ENCODE measurements at places on chromosomes 16 and 17.

GRCh38 chr17:6699997-6700947, 12.9 kb downstream of the SLC13A5 start:
- no peaks in the 10 kb centered on the region for H3K27me3 ChIP-seq
- DNase-seq = no peak
- H3K27ac ChIP-seq = no peak overlapping the region
- H3K36me3 ChIP-seq = no peaks in the 10 kb centered on the region
- H3K4me1 ChIP-seq = no peaks in the 10 kb centered on the region

GRCh38 chr17:28225271-28225670, 93.7 kb upstream of the TMEM97 start:
- no peak for DNase-seq
- H3K27ac ChIP-seq = no peak overlapping the region
- peaks cover 3% of the 10 kb centered on the region for H3K4me1 ChIP-seq
- no peak overlapping the region for H3K4me3 ChIP-seq
- peaks cover 13% of the 10 kb centered on the region for H3K27me3 ChIP-seq

GRCh38 chr17:82849076-82849945, 9.5 kb upstream of the ZNF750 start:
- H3K4me3 ChIP-seq = no peak overlapping the region
- peaks cover 28% of the 10 kb centered on the region for H3K4me1 ChIP-seq
- no peak overlapping the region for H3K27ac ChIP-seq
- no peaks in the 10 kb centered on the region for H3K27me3 ChIP-seq
- peaks cover 3% of the 10 kb centered on the region for H3K36me3 ChIP-seq
- peak; percentile 37 for DNase-seq

GRCh38 chr17:12472252-12473173, 193.2 kb upstream of the MYOCD start:
- H3K4me1 ChIP-seq = no peaks in the 10 kb centered on the region
- H3K27ac ChIP-seq = no peak overlapping the region
- H3K36me3 ChIP-seq = no peaks in the 10 kb centered on the region

GRCh38 chr17:44081681-44082080, 11.1 kb downstream of the G6PC3 start:
- no peak overlapping the region for H3K4me3 ChIP-seq
- H3K36me3 ChIP-seq = peaks cover 24% of the 10 kb centered on the region
- DNase-seq = no peak

- no peaks in the 10 kb centered on the region for H3K27me3 ChIP-seq
- H3K4me3 ChIP-seq = peak within 1 kb of the TSS; percentile 97
- peak; percentile 97 for DNase-seq
Observed at GRCh38 chr17:29389982-29390850, at the start of gene TAOK1. TSS of gene TAOK1 (plus strand) at chr17:29390363. CDS start at chr17:29451549, 61,186 bp downstream.

DNA sequence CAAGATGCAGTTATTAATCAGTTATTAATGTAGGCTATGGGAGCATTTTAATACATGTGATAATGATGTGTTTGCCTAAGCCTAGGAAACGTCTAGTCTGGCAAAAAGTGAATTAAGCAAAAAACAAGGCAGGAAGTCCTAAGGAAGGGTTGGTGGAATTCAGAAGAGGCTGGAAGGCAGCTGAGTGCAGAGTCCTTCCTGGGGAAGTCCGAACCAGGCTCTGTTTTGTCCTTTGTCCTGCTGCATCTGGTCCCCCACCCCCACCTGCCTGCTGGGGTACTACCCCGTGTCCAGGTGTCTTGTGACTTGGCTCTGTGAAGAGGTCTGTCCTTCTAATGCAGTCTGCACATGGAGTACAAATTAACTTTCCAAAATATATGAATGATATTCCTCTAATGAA, 1.5 kb upstream of the MYH10 start:
- H3K4me3 ChIP-seq = no peak overlapping the region
- H3K36me3 ChIP-seq = no peaks in the 10 kb centered on the region
- peaks cover 8% of the 10 kb centered on the region for H3K27me3 ChIP-seq
- H3K27ac ChIP-seq = no peak overlapping the region
- DNase-seq = peak; percentile 78

GRCh38 chr16:68528686-68529379, 10.3 kb upstream of the ZFP90 start:
- peaks cover 10% of the 10 kb centered on the region for H3K4me1 ChIP-seq
- H3K36me3 ChIP-seq = no peaks in the 10 kb centered on the region
- no peak overlapping the region for H3K27ac ChIP-seq
- H3K4me3 ChIP-seq = no peak overlapping the region

GRCh38 chr16:53826658-53827057, 122.7 kb downstream of the FTO start:
- H3K36me3 ChIP-seq = no peaks in the 10 kb centered on the region
- H3K27ac ChIP-seq = no peak overlapping the region
- no peak overlapping the region for H3K4me3 ChIP-seq
- no peak for DNase-seq

DNA sequence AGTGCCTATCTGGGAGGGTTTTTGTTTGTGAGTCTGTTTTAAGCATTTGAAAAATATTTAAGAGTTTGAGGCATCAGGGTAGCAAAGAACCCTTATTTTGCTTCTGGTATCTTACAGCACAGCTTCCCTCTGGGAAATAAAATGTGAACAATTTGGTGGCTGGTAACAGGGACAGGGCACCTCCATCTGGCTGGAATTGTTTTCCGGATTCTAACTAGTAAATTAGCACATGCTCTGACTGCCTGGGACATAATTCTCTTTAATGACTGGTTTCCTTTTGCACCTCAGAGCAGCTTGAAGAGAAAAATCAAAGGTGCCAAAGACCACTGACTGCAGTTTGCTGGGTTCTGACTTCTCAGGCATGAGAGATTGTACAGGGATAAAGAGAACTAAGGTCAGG, 469.1 kb downstream of the GRIN2A start:
- H3K4me3 ChIP-seq = no peak overlapping the region
- no peaks in the 10 kb centered on the region for H3K27me3 ChIP-seq
- no peaks in the 10 kb centered on the region for H3K4me1 ChIP-seq
- H3K36me3 ChIP-seq = no peaks in the 10 kb centered on the region
- DNase-seq = no peak

- no peaks in the 10 kb centered on the region for H3K27me3 ChIP-seq
- no peaks in the 10 kb centered on the region for H3K36me3 ChIP-seq
Observed at GRCh38 chr16:19765860-19766553, 47.9 kb downstream of the IQCK start.

GRCh38 chr16:9922441-9922840, 259.8 kb downstream of the GRIN2A start:
- no peak overlapping the region for H3K4me3 ChIP-seq
- no peak for DNase-seq
- no peaks in the 10 kb centered on the region for H3K4me1 ChIP-seq
- H3K27ac ChIP-seq = no peak overlapping the region
- no peaks in the 10 kb centered on the region for H3K27me3 ChIP-seq
